Renal cortex interstitium (tissue), 15 donors: ENCODE measurements at places on chromosomes 16 and 17.

GRCh38 chr16:1079786-1080525 is 7.4 kb downstream of the SSTR5 start:
- no peak for DNase-seq

DNA sequence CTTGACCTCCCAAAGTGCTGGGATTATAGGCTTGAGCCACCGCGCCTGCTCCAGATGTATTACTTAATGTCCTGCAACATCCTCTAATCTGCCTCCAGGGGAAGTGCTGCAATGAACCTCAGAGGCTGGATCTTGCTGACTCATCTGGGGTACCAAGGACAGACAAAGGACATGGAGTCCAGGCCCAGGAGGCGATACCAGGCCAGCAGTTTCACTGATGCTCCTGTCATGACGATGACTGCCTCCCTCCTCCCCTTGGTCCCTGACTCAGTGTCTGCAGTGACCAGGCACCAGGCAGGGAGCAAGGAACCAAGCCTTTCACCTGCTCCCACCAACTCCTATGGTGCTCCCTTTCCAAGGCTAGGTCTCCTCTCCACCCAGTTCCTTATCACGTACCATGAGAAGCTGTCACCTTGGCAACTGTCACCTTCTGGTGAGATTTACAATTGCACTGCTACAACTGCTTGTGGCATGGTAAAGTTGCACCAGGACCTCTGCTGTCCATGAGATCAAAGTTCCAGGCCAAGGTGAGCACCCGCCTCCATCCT is 21.6 kb upstream of the PHOSPHO1 start:
- DNase-seq = no peak

GRCh38 chr17:33073416-33073815 is 81.8 kb downstream of the SPACA3 start:
- DNase-seq = no peak

GRCh38 chr16:50839920-50840729 is 98.2 kb downstream of the CYLD start:
- DNase-seq = no peak

DNA sequence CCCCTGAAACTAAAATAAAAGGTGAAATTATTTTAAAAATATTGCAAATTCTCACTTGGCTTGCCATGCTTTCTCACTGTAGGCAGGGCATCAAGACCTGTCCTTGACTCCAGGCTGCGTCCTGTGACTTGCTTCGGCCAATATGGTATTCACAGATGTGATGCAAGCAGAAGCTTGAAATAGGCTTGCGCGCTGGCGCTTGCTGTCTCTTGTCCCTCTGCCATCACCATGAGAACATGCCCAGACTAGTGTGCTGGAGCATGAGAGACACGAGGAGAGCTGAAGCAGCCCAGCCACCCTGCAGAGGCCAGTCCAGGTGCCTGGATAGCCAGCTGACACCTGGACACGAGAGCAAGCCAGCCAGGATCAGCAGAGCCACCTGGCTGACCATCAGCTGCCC is 21.8 kb upstream of the ZKSCAN2 start:
- DNase-seq = no peak

- DNase-seq = no peak
Measured at GRCh38 chr16:67963292-67963661, 5.2 kb downstream of the SLC12A4 start.

DNA sequence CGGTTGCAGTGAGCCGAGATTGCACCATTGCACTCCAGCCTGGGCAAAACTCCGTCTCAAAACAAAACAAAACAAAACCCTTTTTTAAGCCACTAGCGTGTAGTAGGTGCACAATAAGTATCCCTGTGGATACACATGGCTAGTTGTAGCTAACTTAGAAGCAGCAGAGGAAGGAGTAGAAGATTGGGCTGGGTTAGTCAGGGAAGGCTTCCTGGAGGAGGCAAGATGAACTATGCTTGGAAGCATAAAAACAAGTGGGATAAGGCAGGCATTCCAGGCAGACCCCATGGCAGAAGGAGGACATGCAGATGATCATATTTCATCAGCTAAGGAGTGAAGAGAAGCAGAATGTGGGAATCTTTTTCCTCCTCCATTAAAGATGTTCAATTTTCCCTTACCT is 83.4 kb downstream of the IRX5 start:
- no peak for DNase-seq

- DNase-seq = no peak
Measured at GRCh38 chr16:84827131-84827574, 7.4 kb downstream of the CRISPLD2 start.

- DNase-seq = no peak
Measured at GRCh38 chr17:61872099-61872498, 8.8 kb upstream of the BRIP1 start.

DNA sequence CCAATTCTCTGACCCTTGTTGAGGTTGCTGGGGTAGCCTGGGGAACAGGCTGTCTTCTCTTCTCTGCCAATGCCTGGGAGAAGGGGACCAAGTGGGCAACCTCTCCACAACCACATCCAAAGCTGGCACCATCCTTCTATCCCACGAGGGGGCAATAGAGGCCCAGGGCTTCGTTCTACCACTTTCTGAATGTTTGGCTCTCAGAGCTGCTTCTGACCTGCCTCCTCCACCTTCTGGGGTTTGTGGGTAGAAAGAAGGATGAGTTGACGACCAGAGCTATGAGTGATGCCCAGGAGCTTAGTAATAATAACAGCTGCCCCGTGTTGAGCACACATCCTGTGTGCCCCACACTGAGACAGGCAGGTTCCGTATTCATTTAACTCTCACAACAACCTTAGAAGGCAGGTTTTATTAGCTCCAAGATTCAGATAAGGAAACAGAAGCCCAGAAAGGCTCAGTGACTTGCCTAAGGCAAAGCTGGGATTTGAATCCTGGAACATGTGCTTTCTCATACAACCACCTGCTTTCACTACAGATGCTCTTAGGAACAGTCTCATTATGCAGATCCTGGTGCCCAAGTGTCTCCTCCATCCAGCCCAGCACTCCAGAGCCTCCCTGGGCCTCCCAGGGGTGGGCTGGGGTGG is 11.1 kb downstream of the TSPOAP1 start:
- no peak for DNase-seq

DNA sequence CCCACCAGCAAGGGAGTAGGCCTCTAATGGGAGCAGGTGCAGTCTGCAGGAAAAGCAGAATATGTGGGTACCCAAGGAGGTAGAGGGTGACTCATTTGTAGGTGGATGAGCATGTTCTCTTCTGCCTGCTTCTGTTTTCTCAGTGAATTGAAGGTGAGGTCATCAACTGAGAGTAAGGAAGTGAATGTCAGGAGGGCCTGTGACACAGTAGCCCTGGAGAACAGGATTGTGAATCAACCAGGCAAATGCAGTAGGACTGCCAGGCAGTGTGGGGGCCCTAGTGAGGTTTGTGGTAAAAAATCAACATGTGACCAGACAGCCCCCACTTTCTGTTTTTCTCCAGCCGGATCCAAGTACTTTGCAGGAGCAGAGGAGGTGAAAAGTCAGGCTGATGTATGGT is 150.5 kb upstream of the SOX9 start:
- no peak for DNase-seq

DNA sequence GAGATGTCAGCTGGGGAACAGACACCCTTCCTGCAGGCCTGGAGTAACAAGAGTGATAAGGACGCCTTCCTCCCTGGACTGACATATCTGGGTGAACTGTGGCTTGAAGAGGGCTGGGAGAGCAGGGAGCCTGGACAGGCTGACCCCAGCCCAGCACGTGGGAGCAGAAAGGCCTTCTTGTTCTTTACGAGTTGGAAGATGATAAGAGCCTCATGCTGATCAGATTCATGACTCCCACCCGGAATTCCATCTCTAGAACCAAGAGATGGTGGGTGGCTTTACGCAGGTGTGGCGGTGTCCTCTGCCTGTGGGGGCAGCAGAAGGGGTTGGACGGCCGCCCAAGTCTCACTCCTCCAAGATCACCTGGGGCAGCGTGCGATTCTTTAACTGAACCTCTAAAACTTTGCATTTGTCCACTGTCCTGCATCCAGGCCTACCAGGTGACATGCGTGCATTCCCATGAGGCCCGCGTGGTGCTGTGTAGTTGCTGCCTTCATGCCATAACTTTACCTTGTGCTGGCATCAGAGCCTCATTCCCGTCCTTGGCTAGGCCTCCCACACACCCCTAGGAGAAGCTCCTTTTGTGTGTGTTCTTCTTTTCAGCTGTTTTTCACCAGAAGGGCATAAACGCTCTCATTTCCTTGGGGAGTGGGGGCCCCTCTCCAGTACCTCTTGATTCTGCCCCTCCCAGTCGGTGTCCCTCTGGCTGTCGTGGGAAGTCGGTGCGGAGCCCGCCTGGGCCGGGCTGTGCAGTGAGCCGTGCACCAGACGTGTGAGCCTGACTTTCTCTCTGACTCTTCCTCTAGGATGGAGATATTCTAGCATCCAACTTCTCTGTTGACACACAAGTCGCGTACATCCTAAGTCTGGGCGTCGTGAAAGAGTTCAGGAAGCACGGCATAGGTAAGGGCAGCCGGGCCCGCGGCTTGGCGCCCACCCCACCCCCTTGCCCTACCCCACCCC is 13.3 kb downstream of the C16orf90 start:
- no peak for DNase-seq

DNA sequence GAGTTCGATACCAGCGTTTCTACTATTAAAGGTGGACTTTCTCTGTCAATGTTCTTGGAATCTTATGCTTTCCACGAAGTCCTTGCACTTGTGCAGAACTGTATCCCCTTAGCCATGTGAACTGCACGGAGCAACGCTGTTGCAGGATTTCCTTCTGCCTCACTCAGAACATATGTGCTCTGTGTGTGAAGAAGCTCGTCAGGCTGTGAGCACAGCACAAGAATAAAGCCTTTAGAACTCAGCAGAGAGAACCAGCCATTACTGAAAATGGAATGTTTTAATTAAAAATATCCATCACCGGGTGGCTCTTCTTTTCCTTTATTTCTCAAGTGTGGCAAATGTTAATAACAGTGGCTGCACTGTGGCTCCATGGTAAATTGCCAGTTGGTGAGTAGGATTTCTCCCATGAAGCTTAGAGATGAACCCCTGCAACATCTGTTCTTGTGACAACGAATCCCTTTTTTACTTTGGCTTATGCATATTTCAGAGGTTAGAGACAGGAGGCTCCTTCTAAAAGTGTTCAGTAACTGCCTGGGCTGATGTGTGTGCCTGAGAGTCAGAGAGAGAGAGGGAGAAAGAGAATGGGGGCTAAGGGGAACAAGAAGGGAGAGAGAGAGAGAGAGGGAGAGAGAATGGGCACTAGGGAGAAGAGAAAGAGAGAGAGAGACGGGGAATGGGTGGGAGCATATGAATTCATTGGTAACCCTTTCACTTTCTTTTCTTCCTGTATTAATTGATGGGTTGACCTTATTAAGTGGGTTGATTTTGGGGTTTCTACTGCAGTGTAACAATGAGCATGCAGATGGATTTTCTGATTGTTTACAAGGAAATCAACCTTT is 50.0 kb downstream of the RPTOR start:
- DNase-seq = no peak

DNA sequence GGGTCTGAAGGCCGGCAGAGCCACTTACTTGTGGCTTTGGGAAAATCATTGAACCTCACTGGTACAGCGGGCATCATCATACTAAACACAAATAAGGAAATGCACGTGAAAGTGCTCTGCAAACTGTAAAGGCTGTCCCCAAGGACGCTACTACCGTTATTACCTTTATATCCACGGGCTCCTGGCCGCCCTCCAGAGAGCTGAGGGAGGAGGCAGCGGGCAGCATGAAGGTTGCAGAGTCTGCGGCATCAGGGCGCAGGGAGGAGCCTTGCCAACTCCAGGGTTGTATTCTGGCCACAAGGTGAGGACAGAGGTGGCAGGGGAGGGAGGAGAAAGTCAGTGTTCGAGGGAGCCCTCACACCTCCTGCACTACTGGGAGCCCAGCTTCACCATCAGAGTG is 68.3 kb upstream of the GCSH start:
- DNase-seq = no peak

- no peak for DNase-seq
Measured at GRCh38 chr16:65353183-65353582, 231.3 kb upstream of the CDH11 start.

GRCh38 chr16:84874004-84874435 is 54.2 kb downstream of the CRISPLD2 start:
- DNase-seq = no peak

- DNase-seq = no peak
Measured at GRCh38 chr16:28210979-28211588, 681 bp downstream of the XPO6 start.

GRCh38 chr17:28970879-28971278 is 19.6 kb upstream of the PHF12 start:
- DNase-seq = no peak

DNA sequence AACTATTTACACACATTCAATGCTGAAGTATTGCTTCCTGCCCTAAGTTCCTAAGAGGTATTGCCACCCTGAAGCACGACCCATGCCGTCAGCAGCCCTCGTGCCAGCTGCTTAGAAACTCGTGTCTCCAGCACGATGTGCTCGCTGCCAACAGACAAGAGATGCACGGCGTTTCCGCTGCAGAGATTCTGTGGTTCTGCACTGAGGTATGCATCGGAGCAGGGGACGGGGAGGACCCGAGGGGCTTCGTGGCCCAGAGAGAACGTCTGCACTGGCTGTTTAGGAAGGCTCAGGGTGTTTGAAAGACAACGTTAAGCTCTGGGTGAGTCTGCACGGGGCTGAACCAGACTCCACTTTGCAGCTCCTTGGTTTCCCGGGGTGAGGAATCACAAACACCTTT is 82.7 kb upstream of the CREBBP start:
- no peak for DNase-seq

GRCh38 chr16:30721167-30721566 is 22.2 kb downstream of the SRCAP start:
- DNase-seq = no peak

DNA sequence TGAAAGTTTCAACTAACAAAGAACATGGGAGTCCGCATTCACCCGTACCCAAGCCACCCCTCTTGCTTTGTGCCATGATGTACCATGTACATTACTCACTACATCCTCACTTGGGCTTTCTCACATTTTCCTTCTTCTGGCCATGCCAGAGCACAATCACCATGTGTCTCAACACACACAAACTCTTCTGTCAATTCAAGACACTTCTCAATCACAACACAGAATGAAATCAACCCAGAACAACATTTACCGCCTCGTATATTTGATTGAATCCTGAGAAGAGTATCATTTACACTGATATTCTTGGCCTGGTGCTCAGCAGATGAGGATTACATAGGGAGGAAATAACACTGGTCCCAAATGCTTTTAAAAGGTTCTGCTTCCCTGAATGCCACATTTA is 4.5 kb downstream of the ADAMTS18 start:
- DNase-seq = no peak

DNA sequence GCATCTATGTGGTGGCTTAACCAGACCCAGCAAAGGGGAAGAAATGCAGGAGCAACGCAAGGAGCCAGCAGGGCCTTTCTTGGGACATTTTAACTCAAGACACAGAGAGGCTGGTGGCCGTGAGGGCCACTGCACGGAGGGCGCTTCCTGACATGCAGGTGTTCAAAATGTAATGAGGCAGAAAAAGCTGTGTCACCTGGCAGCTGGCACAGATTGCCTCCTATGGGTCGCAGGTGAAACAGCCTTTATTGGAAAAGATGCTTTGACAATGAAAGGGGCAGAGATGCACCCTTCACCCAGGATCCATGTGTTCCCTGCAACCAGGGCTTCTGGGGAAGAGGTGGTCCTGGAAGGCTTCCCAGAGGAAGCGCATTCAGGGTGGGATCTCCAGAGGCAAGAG is 219.3 kb downstream of the XYLT1 start:
- no peak for DNase-seq

GRCh38 chr17:65290056-65290455 is 152.9 kb downstream of the RGS9 start:
- no peak for DNase-seq
